KG1 (cell line): ENCODE measurements at places on chromosomes 3 and 15.

- no peak for DNase-seq
Measured at GRCh38 chr3:121970047-121970446, 52.0 kb downstream of the ILDR1 start.

GRCh38 chr3:65785065-65785645, 253.6 kb downstream of the MAGI1 start:
- peak; percentile 35 for DNase-seq

DNA sequence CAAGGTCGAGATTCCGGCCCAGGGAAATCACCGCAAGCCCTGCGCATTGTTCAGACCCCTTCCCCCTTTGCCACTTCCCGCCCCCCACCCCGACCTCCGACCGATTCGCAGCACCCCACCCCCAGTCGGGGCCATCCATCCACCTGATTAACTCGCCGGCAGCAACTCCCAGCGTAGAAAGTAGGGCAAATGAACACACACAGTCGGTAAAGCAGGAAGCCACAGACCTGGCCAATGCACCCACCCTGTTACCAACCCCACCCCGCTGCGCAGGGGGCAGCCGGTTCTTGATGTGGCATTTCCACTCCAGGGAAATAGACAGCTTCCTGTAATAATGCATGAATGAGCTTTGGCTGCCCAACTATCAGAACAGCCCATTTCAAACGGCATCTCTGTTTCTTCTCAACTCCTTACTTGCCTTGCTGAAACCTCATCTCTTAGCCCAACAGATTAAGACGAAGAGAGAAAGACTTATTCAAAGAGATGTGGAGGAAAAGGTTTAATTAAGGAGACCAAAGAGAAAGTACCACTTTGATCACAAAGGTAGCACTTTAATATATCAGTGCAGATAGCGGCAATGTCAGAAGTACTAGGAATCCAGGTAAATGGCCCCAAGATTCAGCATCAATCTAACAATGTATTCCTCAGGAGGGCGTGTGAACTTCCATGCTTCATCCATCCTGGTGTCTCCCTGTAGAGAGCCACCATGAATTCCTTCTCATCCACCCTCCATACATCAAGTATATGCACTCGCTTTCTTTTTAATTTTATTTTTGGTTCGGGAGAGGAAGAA, 1.9 kb downstream of the TNIK start:
- DNase-seq: no peak

- DNase-seq: no peak
Measured at GRCh38 chr3:197597335-197597734, 41.6 kb upstream of the BDH1 start.
